Retina (tissue), 1 donor: ENCODE measurements at places on chromosomes 2 and 18.

DNA sequence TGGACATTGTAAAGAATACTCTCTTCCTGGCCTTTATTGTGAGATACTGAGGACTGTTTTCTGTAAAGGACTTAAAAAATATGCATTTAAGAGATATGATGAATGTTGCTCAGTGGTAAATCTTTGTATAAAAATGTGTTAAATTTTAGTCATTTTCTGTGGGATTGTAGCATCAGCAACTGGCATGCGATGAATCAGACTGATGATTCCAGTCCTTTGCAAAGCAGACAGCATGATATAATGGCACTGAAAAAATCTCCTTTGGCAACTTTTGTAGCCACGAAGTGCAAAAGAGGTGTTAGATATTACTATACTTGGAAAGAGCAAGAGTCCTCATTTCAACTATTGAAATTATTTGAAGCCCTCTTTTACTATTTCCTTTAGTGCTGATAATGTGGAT is 678.7 kb downstream of the PLCL1 start:
- DNase-seq: no peak

DNA sequence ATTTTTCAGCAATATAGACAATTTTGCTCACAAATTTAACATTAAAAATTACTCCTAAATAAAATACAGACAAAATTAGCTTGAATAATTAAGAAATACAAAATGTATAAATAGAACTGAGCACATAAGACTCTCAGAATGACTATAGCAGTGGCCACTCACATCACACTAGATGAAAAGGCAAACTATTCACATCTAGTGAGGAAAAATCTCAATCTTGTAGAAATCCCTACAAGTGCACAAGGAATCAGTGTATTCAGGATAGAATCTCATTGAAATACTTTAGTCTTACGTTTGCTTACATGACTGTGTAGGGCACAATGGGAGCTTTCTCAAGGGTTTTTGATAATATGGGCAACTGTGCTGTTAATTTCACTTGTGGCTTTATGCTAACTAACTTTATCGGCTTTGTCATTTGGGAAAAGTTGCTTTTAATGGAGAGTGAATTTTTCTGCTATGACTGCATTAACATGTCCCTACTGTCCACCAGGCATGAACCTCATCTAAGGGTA is 678.9 kb upstream of the LRRTM4 start:
- DNase-seq: no peak

DNA sequence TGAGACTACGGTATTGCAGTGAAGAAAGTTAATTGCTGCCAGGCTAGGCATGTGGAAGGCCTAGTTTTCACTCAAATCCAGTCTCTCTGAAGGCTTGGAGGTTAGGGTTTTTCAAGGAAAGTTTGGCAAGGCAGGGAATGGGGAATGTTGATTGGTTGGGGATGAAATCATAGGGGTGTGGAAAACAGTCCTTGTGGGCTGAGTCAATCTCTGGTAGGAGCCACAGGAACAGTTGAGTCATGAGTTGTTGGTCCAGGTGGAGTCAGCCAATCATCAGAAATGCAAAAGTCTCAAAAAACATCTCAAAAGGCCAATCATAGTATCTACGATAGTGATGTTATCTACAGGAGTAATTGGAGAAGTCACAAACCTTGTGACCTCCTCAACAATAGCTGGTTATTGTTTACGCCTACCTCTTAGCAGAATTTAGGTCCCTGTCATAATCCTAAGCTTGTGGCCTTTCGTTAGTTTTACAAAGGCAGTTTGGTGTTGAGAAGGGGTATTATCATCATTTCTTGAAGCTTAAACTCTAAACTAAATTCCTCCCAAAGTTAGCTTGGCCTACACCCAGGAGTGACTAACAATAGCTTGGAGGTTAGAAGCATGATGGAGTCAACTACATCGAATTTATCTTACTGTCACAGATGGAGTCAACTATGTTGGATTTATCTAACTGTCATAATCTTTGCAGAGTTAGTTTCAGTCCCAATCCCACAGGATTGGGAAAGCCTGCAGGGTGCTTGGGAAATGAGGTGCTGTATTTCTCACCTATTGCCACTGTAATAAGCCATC is 33.7 kb upstream of the APCDD1 start:
- DNase-seq: no peak

DNA sequence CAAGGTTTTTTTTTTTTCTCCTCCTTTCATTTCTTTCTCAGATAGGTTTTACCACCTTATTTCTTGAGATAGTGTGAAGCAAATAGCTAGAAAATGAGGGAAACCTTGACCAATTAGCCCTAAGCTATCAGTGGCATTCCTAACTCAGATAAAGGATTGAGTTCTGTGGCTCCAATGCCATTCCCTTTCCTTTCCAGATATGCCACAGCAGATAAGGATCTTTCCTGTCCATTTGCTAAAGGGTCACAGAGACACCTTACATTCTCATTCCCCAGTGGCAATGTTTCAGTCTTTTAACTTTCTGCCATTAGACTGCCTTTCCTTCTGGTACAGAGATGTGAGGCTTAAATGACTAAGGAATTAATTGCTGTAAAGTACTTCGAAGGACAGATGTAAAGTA is 81.7 kb downstream of the MGAT5 start:
- no peak for DNase-seq

DNA sequence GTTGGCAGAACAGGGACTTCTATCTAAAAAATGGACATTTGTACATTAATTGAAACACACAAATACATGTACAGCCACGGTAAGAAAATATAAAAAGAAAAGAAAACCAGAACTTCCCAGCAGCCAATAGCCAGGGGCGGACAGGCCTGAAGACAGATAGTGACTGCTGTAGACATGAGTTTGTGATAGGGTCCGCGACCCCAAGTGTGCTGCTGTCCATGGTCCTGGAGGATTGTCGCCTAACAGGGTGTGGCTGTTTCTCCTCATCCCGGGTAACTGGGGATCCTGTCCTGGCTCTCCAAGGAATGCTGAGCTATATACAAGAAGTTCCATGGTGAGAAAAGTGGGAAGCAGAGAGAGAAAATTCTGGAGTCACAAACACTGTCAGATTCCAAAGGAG is 266.5 kb upstream of the SALL3 start:
- DNase-seq: no peak

- DNase-seq: no peak
These were observed 8.3 kb downstream of the ZCCHC2 start for GRCh38 chr18:62531078-62531477.

GRCh38 chr2:134131681-134132489 is 122.0 kb upstream of the MGAT5 start:
- DNase-seq: no peak

DNA sequence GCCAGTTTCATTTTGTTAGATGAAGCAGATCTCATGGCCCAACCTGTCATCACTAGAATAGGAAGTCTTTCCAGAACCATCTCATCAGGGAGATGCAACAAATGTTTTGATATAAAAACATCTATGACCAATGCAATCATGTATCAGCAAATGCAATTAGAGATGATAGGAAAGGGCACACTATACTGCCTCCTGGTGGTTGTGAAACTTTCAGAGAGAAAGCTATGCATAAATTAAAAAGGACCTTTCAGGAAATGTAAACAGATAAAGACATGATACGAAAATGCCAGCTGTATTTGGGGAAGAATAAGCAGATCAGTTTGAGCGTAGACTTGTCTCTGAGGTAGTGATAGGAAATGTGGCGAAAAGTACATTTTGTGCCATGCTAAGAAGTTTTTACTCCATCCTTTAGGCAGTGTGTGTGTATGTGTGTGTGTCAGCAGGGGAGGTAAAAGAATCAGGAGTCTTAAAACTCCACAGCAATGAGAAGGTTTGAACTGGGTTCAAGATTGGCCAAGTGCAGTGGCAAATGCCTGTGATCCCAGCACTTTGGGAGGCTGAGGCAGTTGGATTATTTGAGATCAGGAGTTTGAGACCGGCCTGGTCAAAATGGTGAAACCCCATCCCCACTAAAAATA is 479.3 kb downstream of the CPS1 start:
- no peak for DNase-seq

DNA sequence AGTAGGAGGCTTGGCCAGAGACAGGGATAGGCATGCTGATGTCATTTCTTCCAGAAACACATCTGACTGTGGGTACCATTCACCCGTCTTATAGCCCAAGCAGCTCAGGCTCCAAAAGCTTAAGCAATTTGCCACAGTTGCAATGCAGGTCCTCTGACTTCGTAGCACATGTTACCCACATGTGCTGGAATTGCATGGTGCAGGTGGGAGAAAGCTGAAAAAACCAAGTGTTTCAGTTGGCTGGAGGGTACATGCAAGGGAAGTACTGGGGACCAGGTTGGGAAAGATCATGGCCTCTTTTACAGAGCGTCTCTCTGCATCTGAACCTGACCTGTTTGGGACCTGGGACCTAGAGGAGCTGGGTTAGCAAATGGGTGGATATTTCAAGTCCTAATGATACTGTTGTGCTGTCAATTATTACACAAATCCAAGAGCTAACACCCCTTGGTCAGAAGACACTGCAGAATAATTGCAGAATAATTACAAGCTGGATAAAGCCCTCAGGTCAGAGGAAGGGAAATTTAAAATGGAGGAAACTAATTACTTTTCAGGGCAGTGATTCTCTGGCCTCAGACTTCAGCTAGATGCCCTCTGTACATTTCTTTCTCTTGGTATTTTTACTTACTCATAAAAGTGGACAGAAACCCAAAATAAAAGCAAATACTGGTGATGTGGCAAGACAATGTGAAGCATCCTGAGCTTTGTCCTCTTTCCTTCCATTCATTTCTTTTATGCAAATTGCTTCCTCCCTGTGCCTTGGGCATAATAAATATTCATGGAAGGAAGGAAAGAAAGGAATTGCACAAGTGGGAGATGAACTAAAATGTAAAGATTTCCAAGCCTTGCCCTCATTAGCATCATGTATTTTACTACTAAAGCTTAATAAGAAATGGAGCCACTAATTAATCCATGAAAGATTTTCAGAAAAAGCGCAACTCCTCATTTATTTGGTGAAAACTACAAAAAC is 45.6 kb upstream of the TTC39C start:
- no peak for DNase-seq

GRCh38 chr2:6069381-6069780 is 377.2 kb downstream of the SOX11 start:
- DNase-seq: peak; percentile 65

GRCh38 chr2:49255409-49255971 is 101.2 kb upstream of the FSHR start:
- DNase-seq: peak; percentile 29
